ENCODE measurements at places on chromosomes 1 and 21.

DNA sequence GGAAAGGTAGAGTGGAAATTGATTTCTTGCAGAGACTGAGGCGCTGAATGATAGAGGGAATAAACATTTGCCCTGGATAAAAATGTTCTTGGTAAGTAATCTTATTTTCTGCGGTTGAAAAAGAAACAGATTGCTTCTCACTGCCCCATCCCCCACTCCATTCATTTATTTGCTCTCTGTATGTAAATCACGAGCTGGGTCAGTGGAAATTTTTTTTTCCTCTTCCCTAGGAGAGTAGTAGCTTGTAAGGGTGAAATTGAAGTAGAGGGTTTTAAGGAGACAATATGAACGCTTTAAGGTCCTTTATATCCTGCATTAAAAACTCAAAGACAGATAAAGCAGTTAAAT, 1.4 kb upstream of the BRINP3 start:
- peak overlapping the region; percentile 59 for H3K4me3 ChIP-seq
- H3K27me3 ChIP-seq, result peaks cover 46% of the 10 kb centered on the region

- H3K27me3 ChIP-seq, result no peaks in the 10 kb centered on the region
- no peaks in the 10 kb centered on the region for H3K4me1 ChIP-seq
- no peaks in the 10 kb centered on the region for H3K36me3 ChIP-seq
- DNase-seq, result peak; percentile 75
- H3K4me3 ChIP-seq, result no peak overlapping the region
These were observed 160.6 kb upstream of the USP24 start for GRCh38 chr1:55375617-55376258.

GRCh38 chr1:101993710-101994109, 3.0 kb downstream of the OLFM3 start:
- H3K4me1 ChIP-seq, result no peaks in the 10 kb centered on the region
- peaks cover 7% of the 10 kb centered on the region for H3K27me3 ChIP-seq
- H3K36me3 ChIP-seq, result no peaks in the 10 kb centered on the region
- H3K27ac ChIP-seq, result no peak overlapping the region

GRCh38 chr1:47709019-47709871, 271.4 kb downstream of the FOXD2 start:
- no peaks in the 10 kb centered on the region for H3K36me3 ChIP-seq
- H3K4me3 ChIP-seq, result peak overlapping the region; percentile 63
- DNase-seq, result peak; percentile 96
- peaks cover 7% of the 10 kb centered on the region for H3K4me1 ChIP-seq
- no peak overlapping the region for H3K27ac ChIP-seq

DNA sequence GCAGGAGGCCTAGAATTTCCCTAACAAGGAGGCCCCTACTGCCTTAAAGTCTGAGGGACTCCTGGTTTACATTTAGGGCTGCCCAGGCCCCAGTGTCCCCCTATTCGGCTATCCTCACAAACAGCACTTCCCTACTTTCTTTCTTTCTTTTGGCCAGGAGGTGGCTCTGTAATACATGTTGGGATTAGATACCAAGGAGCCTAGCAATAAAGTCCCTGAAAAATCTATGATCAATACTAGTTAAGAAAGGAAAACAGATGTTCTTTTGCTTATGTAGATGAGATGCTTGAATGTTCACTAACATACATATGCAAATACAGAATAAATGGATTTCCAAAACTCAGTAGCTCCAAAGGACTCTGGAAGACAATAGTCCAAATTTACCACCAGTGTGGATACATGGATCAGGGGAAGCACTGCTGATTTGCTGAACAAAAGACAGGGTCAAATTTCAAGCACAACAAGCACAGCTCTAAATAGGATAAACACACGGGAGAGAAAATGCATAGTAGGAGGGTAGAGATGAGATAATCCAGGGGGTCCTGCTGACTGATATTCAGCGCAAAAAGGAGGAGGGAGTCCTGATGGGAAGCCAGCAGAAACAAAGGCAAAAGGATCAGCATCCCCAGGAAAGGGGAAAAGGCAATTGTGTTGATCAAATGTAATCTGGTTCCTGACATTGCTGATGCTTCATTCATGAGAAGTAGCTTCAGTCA, 240.0 kb downstream of the NUF2 start:
- DNase-seq, result peak; percentile 86
- no peak overlapping the region for H3K4me3 ChIP-seq
- no peaks in the 10 kb centered on the region for H3K36me3 ChIP-seq
- peaks cover 35% of the 10 kb centered on the region for H3K4me1 ChIP-seq
- no peaks in the 10 kb centered on the region for H3K27me3 ChIP-seq

GRCh38 chr1:175750366-175751071, 7.1 kb upstream of the TNR start:
- H3K36me3 ChIP-seq, result no peaks in the 10 kb centered on the region
- no peak overlapping the region for H3K4me3 ChIP-seq
- DNase-seq, result no peak
- H3K27me3 ChIP-seq, result no peaks in the 10 kb centered on the region
- no peaks in the 10 kb centered on the region for H3K4me1 ChIP-seq

- no peaks in the 10 kb centered on the region for H3K27me3 ChIP-seq
- H3K27ac ChIP-seq, result no peak overlapping the region
- no peaks in the 10 kb centered on the region for H3K4me1 ChIP-seq
- no peak for DNase-seq
- no peaks in the 10 kb centered on the region for H3K36me3 ChIP-seq
These were observed 123.8 kb upstream of the PRDX6 start for GRCh38 chr1:173353350-173353749.

DNA sequence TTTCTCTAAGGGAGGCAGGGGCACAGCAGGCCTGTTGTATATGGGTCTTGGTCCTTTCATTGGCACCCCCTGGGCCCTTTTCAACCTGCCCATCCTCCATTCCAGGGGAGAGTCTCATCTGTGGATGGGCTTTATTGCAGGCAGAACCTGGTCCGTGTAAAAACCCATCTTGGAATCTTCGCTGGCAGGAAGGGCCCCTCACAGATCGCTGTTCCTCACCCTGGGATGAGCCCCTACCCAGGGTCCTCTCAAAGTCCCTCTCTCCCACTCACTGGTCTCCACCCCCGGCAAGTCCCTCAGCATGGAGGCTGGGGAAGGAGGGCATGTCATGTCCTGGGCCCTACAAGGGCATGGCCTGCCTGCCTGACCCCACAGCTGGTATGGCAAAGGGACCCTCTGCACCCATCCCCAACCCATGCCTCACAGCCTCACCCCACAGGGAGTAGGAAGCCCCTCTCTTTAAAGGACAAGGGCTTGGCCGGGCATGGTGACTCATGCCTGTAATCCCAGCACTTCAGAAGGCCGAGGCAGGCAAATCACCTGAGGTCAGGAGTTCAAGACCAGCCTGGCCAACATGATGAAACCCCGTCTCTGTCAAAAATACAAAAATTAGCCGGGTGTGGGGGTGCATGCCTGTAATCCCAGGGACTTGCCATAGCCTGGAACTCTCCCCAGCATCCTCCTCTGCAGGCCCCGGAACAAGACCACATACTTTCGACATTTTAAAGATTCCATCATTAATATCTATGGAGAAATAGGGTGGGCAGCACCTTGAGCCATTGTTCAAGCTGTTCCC, 13.2 kb upstream of the CDA start:
- no peak overlapping the region for H3K4me3 ChIP-seq
- no peaks in the 10 kb centered on the region for H3K36me3 ChIP-seq
- DNase-seq, result no peak
- H3K4me1 ChIP-seq, result no peaks in the 10 kb centered on the region
- no peak overlapping the region for H3K27ac ChIP-seq

DNA sequence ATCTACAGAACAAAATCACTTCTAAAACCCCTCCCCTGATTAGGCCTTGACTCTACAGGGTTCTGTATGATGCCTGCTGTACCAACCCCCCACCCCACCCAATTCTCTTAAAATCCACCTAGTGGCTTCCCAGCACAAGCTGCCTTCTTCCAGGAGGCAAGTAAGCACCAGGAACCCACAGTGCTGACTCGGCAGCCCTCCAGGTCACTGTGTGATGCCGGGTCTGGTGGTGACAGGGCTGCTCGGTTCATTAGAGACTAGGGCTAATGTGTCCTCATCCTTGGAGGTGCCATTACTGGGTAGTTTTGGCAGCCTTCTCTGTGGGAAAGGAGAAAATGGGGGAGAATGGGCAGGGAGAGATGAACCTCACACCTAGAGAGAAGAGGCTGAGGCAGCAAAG, 363.5 kb downstream of the PTPRU start:
- no peaks in the 10 kb centered on the region for H3K27me3 ChIP-seq
- H3K36me3 ChIP-seq, result no peaks in the 10 kb centered on the region
- DNase-seq, result no peak
- H3K4me3 ChIP-seq, result no peak overlapping the region
- no peaks in the 10 kb centered on the region for H3K4me1 ChIP-seq

- no peak for DNase-seq
- H3K27me3 ChIP-seq, result no peaks in the 10 kb centered on the region
- H3K4me1 ChIP-seq, result peaks cover 3% of the 10 kb centered on the region
- H3K4me3 ChIP-seq, result no peak overlapping the region
- no peaks in the 10 kb centered on the region for H3K36me3 ChIP-seq
- H3K27ac ChIP-seq, result no peak overlapping the region
These were observed 9.2 kb downstream of the CLDN8 start for GRCh38 chr21:30206551-30207251.

- no peak overlapping the region for H3K4me3 ChIP-seq
- H3K4me1 ChIP-seq, result no peaks in the 10 kb centered on the region
- DNase-seq, result no peak
- H3K27me3 ChIP-seq, result no peaks in the 10 kb centered on the region
- no peak overlapping the region for H3K27ac ChIP-seq
These were observed 53.9 kb downstream of the GABPA start for GRCh38 chr21:25788677-25789076.

DNA sequence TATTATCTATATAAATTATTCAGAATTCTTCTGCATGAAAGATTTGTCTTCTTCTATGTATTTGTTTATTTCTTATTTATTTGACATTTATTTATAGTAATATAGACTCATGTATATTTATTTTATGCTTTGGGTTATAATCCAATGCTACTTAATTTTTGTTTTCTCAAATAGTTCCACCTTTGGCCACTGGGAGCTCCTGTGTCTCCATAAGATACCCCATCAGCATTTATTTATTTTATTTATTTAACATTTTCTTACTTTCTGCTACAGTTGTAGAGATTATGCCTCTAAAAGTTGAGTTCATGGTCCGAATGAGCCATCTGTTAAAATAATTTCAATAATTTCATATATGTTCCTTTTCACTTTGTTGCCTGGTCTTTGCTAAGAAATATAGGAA, 289.4 kb downstream of the ADGRL2 start:
- DNase-seq, result peak; percentile 24
- H3K4me3 ChIP-seq, result no peak overlapping the region
- no peaks in the 10 kb centered on the region for H3K4me1 ChIP-seq
- H3K27me3 ChIP-seq, result no peaks in the 10 kb centered on the region
- no peak overlapping the region for H3K27ac ChIP-seq
- no peaks in the 10 kb centered on the region for H3K36me3 ChIP-seq
